ENCODE measurements at places on chromosomes 3 and 15.

- DNase-seq: no peak
Measured at GRCh38 chr3:117628823-117629291, 919.3 kb downstream of the TUSC7 start.

GRCh38 chr3:18389108-18389733 is 35.9 kb downstream of the SATB1 start:
- DNase-seq: no peak

DNA sequence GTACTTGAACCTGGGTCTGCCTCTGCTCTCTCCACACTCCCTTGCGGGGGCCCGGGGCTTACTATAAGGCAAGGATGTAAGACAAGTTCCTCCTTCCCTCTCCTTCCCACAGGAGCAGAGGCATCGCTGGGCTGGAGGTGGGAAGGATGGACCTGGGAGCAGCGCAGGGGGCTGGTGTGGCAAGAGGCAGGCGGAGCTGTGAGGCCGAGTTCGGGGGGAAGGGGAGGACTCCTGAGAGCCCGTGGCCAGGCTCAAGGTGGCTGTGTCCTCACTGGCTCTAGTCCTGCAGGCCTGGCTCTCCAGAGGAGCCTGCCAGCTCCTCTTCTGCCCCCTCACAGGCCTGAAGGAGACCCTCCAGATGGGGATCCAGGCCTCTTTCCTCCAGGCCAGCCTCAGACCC is 1.0 kb upstream of the NR2E3 start:
- no peak for DNase-seq

- no peak for DNase-seq
Measured at GRCh38 chr15:29969562-29970401, 113.0 kb upstream of the GOLGA8J start.

- DNase-seq: no peak
Measured at GRCh38 chr15:51818150-51818549, 11.3 kb upstream of the TMOD3 start.

- DNase-seq: no peak
Measured at GRCh38 chr15:92061511-92062195, 208.1 kb downstream of the SLCO3A1 start.

Data from stimulated activated CD4-positive, alpha-beta T cell treated with anti-CD3 and anti-CD28 coated beads, Interleukin-1b, Interleukin-23, amount 100 ng/mL, for 1 hour (primary cell).